ENCODE measurements at places on chromosomes 4 and X. TPM values are rescaled to one million over a fixed set of nuclear protein-coding genes. Genes with fewer than 3 reads are reported as not detected.

SLC38A5 gene
- total RNA-seq, result 150 TPM

KLF8 gene
- total RNA-seq, result 1.7 TPM

DNA sequence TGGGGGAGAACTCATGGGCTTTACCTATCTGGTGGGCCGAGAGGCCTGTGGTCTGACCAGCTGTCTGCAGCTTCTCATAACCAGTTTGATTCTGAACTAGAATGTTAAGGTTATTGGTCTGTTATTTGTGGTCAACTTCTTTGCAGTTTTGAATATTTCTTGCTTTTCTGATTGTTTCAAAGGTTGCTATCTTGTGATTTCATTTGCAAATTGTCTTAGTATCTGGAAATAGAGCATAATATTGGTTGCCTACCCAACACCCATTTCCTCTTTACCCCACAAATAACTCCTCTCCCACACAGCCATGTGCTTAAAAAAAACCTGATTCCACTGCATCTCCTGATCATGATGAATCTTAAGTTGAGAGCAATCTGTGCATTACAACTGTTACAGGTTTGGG is 39.1 kb upstream of the BMP2K start:
- no peaks in the 10 kb centered on the region for H3K36me3 ChIP-seq
- DNase-seq, result no peak
- no peaks in the 10 kb centered on the region for H3K4me1 ChIP-seq
- H3K4me3 ChIP-seq, result no peak overlapping the region
- no peak overlapping the region for H3K27ac ChIP-seq
- no peaks in the 10 kb centered on the region for H3K27me3 ChIP-seq

GRCh38 chr4:14415146-14415545 is 587.1 kb upstream of the CPEB2 start:
- H3K4me1 ChIP-seq, result peaks cover 10% of the 10 kb centered on the region
- no peaks in the 10 kb centered on the region for H3K27me3 ChIP-seq
- no peak for DNase-seq
- H3K27ac ChIP-seq, result no peak overlapping the region

TSPAN6 gene
- 16.0 TPM for total RNA-seq

All from pancreas (tissue), 10 donors.